ENCODE measurements at places on chromosomes 11 and 22. TPM values are rescaled to one million over a fixed set of nuclear protein-coding genes. Genes with fewer than 3 reads are reported as not detected.

DNA sequence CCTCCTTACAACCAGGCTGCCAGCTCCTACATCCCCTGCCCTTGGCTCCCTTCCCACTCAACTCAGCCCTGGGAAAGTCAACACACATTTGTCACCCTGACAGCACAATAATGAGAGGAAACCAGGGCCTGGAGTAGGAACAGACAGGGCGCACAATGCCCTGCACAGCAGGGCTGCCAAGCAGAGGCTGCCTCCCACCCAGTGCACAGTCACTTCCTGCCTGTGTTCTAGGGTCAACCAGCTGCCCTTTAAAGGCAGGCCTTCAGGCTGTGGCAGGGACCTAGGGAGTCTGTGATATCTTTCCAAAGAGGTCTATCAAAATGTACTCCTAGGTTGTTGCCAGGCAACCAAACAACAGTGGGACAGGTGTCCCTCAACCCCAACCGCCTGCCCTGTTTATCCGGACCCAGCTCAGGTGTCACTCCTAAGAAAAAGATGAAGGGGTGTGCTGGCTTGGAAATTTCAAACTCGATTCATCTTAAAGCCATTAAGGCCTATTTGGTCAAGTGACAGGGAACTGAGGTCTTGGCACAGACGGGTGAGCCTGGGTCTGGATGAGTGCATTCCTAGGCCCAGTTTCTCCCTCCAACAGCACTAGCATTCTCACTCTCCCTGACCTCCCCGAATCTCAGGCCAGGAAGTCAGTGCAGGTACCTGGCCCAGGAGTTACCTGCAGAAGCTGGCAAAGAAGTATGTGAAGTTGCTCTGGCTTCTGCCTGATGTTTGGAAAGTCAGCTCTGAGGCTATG is 110.3 kb upstream of the PITPNB start:
- H3K4me3 ChIP-seq, result no peak overlapping the region
- DNase-seq, result no peak
- H3K4me1 ChIP-seq, result no peaks in the 10 kb centered on the region
- H3K27ac ChIP-seq, result no peak overlapping the region
- no peaks in the 10 kb centered on the region for H3K36me3 ChIP-seq
- no peaks in the 10 kb centered on the region for H3K27me3 ChIP-seq

GRCh38 chr22:42644422-42645340 is 4.3 kb upstream of the ATP5MGL start:
- no peaks in the 10 kb centered on the region for H3K36me3 ChIP-seq
- no peak overlapping the region for H3K27ac ChIP-seq

The KCNJ5 gene
- not detected for total RNA-seq

GRCh38 chr11:28727254-28727653 is 619.1 kb downstream of the METTL15 start:
- H3K27ac ChIP-seq, result no peak overlapping the region
- H3K4me3 ChIP-seq, result no peak overlapping the region
- no peak for DNase-seq
- H3K36me3 ChIP-seq, result no peaks in the 10 kb centered on the region
- H3K27me3 ChIP-seq, result no peaks in the 10 kb centered on the region

- no peaks in the 10 kb centered on the region for H3K36me3 ChIP-seq
- DNase-seq, result peak; percentile 35
- peak overlapping the region; percentile 27 for H3K4me3 ChIP-seq
- no peaks in the 10 kb centered on the region for H3K27me3 ChIP-seq
Measured at GRCh38 chr11:9231848-9232177, 33.3 kb downstream of the DENND5A start.

DNA sequence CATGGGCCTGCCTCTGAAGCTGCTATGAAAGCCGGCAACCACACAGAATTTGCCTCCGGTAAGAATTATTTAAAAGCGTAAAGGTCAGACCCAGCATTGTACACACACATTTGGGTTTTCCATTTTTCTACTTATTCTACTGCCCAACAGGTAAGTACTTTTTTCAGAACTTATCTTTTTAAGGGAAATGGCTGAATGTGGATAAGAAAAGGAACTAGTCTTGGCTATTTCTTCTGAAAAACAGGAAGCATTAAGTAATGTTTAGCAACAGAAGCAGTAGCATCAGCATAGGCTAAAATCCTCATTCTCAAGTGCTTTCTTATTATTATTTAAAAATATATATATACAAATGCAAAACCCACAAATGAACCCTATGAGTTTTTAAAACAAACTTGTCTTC is 103.1 kb downstream of the MPPED2 start:
- no peaks in the 10 kb centered on the region for H3K36me3 ChIP-seq
- no peak for DNase-seq
- no peaks in the 10 kb centered on the region for H3K27me3 ChIP-seq
- H3K27ac ChIP-seq, result no peak overlapping the region

DNA sequence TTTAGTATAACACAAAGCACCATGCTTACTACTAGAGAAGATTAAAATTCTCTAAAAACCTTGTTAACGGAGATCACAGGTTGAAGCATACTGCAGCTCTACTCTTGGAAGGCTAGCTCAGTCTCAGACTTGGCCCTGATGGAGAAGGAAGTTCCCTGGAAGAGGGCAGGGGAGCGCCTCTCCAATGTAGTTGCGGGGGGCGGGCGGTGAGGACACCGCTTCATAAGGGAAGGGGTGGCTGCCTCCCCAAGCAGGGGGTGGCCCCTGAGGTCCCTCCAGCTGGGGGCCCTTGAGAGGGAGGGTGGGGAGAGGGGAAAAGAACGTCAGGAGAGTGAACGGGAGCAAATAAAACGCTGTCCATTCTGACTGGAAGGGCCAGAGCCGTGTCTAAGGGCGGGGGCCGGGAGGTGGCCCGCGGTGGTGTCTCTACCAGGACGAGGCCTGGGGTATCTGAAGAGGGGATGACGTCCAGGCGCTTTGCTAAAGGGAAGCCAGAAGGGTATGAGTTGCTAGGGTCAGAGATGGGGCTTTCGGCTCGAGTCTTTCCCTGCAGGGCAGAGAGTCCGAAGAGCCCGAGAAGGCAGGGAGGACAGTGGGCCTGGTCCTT is 553 bp upstream of the USP47 start:
- DNase-seq, result no peak
- H3K27ac ChIP-seq, result peak overlapping the region; percentile 100
- H3K4me1 ChIP-seq, result peaks cover 30% of the 10 kb centered on the region

DNA sequence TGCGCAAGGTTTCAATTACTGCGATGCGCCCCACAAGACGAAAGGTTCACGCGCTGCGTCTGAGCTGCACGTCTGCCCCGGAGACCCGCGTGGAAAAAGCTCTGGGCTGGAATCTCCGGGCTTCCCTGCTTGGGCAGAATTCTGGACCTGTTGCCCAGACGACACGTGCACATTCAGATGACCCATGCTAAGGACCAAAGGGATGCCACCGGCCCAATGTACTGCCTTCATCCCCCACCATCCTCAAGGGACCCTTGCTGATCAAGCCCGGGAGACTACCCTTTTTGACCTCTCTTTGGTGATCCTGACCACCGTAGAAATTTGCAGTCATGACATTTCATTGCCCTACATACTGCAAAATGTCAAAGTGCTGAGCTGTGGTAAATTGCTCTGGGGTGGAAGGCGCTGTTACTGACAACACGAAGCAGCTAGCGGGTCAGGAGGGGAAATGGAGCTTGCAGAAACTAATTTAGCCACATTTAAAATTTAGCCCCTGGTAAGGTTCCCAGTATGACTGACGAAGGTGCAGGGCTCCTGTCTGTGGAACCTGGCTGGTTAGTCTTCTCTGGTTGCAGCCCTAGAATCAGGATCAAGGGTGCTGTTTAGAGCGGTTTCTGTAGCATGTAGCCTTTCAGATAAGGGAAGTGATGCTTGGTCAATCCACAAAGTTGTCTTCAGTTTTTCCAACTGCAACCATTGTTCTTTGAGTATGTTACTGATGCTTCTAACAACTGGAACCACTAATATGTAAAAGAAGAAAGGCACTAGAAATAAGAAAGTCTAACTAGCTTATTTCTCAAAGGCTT is 81.9 kb downstream of the PRR5L start:
- no peak overlapping the region for H3K27ac ChIP-seq
- peaks cover 5% of the 10 kb centered on the region for H3K27me3 ChIP-seq
- peaks cover 25% of the 10 kb centered on the region for H3K4me1 ChIP-seq
- DNase-seq, result no peak
- H3K4me3 ChIP-seq, result peak overlapping the region; percentile 71

The MISFA gene
- total RNA-seq, result 0.75 TPM

The FAM180B gene
- total RNA-seq, result not detected

DNA sequence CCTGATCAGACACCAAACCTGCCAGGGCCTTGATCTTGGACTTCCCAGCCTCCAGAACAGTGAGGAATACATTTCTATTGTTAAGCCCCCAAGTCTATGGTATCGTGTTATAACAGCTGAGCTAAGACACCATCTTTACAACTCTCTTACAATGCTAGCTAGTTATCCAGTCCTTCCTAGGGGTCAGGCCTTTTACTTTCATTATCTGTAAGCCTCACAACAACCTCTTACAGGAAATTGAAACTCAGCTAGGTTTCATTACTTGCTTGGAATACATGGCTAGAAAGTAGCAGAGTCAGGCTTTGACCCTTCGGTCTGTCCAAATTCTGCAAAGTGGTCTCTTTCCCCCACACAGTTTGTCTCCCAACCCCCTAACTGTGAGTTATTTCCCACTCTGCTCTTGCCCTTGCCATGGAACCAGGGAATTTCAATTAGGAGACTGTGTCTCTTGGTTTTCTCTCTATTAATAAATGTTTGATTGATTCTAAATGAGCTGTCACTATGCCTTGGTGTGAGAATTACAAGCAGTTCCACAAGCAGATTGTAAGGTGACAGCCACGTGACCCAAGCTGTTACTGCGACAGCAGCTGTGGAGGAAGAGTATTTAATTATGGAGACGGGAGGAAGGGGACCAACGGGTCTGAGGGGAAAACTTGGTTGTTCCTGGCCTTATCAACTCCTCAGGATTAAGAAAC is 38.4 kb upstream of the CLMP start:
- DNase-seq, result no peak
- H3K27me3 ChIP-seq, result no peaks in the 10 kb centered on the region
- peak overlapping the region; percentile 26 for H3K4me3 ChIP-seq
- peaks cover 17% of the 10 kb centered on the region for H3K4me1 ChIP-seq
- no peaks in the 10 kb centered on the region for H3K36me3 ChIP-seq

The SDF2L1 gene
- total RNA-seq, result 26.1 TPM

GRCh38 chr11:124479561-124479960 is 34.1 kb upstream of the OR8B8 start:
- H3K27ac ChIP-seq, result no peak overlapping the region
- no peaks in the 10 kb centered on the region for H3K27me3 ChIP-seq
- no peak overlapping the region for H3K4me3 ChIP-seq
- no peaks in the 10 kb centered on the region for H3K36me3 ChIP-seq

DNA sequence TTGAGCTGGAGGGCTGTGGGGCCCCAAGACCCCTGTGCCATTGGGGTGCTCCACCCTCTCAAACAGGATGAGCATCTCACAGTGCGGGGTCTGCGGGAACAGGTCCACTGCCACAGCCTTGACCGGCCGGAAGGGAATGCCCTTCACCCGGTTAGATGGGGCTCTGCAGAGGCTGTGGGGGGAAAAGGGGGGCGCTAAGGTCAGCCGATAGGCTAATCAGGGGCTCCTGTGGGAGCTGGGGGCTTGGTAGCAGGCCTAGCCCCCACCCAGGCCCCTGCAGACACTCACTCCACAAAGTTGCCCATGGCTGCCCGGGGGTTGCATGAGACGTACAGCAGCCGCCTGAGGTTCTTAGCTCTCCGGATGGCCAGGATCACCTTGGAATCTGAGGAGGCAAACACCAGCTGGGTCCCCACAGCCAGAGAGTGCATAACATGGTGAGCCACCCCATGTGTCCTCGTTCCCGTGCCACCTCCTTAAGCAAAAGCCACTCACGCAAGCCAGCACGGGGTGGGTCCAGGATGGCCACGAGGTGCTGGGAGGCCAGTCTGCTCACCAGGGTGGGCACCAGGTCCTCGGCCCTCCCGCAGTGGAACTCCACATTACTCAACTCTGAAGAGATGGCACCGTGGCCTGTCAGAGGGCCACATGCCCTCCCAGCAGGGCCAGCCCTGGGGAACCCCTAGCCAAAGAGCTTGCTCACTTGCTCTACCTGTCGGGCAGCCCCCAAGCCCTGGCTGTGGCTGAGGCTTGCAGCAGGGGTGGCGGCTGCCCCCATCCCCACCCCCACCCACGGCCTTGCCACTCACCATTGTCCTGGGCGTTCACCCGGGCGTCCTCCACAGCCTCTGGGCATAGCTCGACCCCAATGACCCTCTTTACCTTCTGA is 3.0 kb upstream of the RANBP1 start:
- no peaks in the 10 kb centered on the region for H3K27me3 ChIP-seq
- H3K36me3 ChIP-seq, result no peaks in the 10 kb centered on the region
- no peak for DNase-seq
- H3K4me1 ChIP-seq, result peaks cover 19% of the 10 kb centered on the region
- no peak overlapping the region for H3K4me3 ChIP-seq
- H3K27ac ChIP-seq, result no peak overlapping the region

- no peaks in the 10 kb centered on the region for H3K36me3 ChIP-seq
- H3K27ac ChIP-seq, result no peak overlapping the region
- DNase-seq, result no peak
- no peaks in the 10 kb centered on the region for H3K4me1 ChIP-seq
Measured at GRCh38 chr11:17766590-17766989, 32.0 kb downstream of the KCNC1 start.

- peak overlapping the region; percentile 30 for H3K27ac ChIP-seq
- H3K4me3 ChIP-seq, result peak overlapping the region; percentile 26
- H3K4me1 ChIP-seq, result peaks cover 27% of the 10 kb centered on the region
- no peaks in the 10 kb centered on the region for H3K27me3 ChIP-seq
Measured at GRCh38 chr11:48109046-48109666, 107.5 kb upstream of the OR4B1 start.

- H3K4me1 ChIP-seq, result peaks cover 3% of the 10 kb centered on the region
- no peak overlapping the region for H3K4me3 ChIP-seq
- H3K27ac ChIP-seq, result no peak overlapping the region
- H3K27me3 ChIP-seq, result no peaks in the 10 kb centered on the region
- H3K36me3 ChIP-seq, result peaks cover 2% of the 10 kb centered on the region
Measured at GRCh38 chr11:14454861-14455632, 44.6 kb downstream of the COPB1 start.

The PKNOX2 gene
- total RNA-seq, result not detected

The AGBL2 gene
- total RNA-seq, result 4.7 TPM

- no peak for DNase-seq
- H3K36me3 ChIP-seq, result no peaks in the 10 kb centered on the region
- H3K27me3 ChIP-seq, result no peaks in the 10 kb centered on the region
- no peak overlapping the region for H3K27ac ChIP-seq
- H3K4me3 ChIP-seq, result no peak overlapping the region
- H3K4me1 ChIP-seq, result no peaks in the 10 kb centered on the region
Measured at GRCh38 chr11:16095756-16096155, 260.6 kb downstream of the SOX6 start.

The AIFM3 gene
- total RNA-seq, result 1.2 TPM

DNA sequence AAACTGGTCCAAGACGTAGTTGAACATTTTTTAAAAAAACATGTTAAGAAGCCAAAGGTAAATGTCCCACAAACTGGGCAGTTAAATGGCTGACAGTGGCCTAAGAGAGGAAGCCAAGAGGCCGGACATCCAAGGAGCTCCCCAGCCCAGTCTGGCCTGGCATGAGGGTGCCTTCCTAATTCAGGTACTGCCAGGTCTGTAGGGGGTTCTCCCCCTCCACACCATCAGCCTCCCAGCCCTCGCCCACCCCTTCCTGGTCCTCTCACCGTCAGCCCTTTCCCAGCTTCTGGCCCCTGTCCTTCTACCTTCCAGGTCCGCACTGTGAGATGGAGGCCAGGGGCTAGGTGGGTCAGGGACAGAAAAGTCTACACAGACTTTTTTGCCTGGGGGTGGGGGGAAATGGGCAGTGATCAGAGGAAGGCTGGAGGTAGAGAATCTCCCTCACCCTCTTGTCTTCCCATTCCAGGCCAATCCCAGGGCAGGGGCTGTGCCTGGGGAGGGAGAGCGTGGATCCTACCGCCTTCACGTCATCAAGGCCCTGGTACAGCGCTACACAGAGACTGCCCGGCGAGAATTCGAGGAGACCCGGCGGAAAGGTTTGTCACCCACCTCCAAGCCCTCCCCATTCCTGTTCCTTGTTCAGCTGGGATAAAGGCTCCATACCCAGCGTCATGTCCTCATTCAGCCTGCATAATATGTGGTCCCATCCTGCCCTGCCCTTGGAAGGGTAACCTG is 6.0 kb downstream of the ART5 start:
- H3K27ac ChIP-seq, result no peak overlapping the region
- DNase-seq, result no peak
- H3K36me3 ChIP-seq, result no peaks in the 10 kb centered on the region

The KIRREL3 gene
- total RNA-seq, result not detected
